Dermis blood vessel endothelial cell (primary cell): ENCODE measurements at places on chromosomes 3 and 15. TPM values are rescaled to one million over a fixed set of nuclear protein-coding genes. Genes with fewer than 3 reads are reported as not detected.

Gene FBXW12
- not detected in 2 replicates for total RNA-seq

Gene DUOXA2
- total RNA-seq: not detected in 2 replicates

Gene IMPG2
- total RNA-seq: 0.37 and 0.85 TPM in 2 replicates

Gene MED12L
- total RNA-seq: under 0.01 and 0.05 TPM in 2 replicates

Gene SPESP1
- total RNA-seq: 1.5 and 4.6 TPM in 2 replicates
